ENCODE measurements at places on chromosomes 2 and 18.
A peak's percentile ranks its signal among the peaks of the same experiment; 100 is the strongest.

GRCh38 chr2:186429104-186429503, 57.0 kb upstream of the ZC3H15 start:
- no peak for DNase-seq

DNA sequence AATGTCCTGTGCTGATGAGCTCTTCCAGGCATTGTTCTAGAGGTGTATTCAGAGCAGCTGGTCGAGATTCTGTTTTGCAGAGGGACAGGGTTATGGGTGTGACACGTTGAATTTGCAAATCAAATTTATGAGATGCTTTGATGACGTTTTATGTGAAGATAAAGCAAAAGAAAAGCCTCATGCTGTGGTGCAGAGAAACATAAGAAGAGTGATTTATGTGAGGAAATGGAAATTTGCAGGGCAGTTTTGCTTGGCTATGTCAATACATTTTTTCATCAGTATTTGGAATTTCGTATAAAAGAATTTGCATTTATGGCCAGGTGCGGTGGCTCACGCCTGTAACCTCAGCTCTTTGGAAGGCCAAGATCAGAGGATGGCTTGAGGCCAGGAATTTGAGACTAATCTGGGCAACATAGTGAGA, 36.4 kb downstream of the TSN start:
- DNase-seq: no peak

GRCh38 chr2:137862651-137863050, 101.6 kb upstream of the HNMT start:
- no peak for DNase-seq

GRCh38 chr18:22367303-22367702, 50.4 kb downstream of the CTAGE1 start:
- DNase-seq: no peak

GRCh38 chr2:66186537-66186936, 248.4 kb upstream of the MEIS1 start:
- DNase-seq: no peak

DNA sequence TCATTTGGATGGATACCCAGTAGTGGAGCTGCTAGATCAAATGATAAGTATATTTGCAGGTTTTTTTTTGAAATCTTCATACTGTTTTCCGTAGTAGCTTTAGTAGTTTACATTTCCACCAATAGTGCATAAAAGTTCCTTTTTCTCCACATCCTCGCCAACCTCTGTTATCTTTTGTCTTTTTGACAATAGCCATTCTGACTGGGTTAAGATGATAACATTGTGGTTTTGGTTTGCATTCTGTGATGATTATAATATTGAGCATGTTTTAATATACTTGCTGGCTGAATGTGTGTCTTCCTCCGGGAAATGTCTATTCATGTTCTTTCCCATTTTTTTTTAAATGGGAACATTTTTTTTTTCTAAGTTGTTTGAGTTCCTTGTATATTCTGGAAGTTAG, 260.0 kb downstream of the GULP1 start:
- DNase-seq: no peak

DNA sequence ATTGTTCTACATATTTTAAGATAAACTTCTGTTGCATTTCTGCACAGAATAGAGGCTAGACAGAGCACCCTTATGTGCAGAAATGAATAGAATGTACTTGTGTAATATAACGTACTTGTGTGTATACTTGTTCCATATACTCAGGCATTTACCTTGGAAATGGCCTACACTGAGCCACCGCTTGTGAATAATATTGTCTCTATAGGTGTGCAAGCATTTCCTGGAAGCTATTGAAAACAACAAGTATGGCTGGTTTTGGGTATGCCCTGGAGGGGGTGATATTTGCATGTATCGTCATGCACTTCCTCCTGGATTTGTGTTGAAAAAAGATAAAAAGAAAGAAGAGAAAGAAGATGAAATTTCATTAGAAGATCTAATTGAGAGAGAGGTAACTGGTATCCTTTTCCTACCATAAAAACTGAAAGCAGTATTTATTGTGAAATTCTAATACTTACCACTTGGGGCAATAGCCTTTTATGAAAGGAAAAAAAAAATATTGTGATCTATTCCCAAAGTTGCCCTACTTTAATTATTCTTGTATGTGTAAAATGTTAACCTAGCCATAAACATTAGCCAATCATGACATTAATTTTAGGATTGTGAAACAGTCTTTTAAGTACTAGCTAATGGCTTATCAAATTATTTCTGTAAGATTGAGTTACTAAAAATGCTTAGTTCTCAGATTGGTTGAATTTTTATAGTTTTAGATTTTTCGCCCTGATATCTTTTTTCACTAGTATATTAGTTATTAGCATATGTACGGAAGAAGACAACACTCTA, 18.0 kb downstream of the ZC3H15 start:
- no peak for DNase-seq

DNA sequence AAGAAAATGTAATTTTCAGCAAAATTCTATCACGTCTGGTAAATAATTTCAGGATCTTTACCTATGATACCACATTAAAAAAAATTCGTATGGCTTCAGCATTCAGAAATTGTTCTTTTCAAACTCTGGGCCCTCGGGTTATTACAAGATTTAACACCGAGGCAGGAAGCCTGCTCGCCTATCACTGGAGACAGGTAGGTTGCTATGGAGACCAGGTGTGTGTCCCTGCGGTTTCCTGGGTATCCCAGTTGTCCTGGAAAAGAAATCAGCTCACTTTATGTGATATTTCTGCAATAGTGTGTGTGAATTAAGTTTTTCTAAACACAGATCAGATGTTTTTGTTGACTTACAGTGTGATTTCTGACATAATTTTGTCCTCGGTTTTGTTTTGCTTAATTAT, 14.2 kb downstream of the HPCAL1 start:
- DNase-seq: no peak

GRCh38 chr18:75139226-75139911, 69.6 kb downstream of the PTGR3 start:
- no peak for DNase-seq

DNA sequence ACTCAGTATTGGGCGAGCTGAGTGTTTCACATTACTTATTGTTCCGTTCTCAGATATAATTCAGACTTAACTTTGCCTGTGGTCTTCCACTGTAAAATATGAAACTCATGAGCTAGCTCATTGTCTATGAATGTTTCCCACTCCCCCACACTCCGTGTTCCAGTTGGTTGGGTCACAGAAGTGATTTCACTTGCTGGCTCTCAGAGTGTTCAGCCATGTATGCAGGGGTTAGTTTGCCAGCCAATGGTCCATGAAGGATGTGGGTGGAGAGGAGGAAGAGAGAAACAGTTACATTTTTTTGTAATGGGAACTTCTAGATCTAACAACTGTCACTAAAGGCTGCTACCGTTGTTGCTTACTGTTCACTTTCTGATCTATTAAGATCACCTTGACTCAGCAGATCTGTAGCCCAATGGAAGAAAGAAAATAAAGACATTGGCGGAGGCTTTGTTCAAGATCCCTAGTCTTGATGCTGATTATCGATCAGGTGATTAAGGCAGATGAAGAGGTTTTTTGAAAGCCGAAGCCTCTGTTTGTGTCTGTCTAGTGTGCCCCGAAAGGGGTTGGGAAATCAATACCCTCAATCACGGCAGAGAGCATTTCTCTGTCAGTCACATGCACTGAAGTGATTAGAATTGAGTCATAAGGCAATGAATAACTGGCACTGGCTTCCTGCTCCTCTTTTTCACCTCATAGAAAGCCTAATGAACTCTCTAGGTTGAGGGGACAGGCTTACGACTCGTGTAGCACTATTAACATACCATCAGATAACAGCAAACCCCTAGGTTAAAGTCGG, 279.7 kb upstream of the FIGN start:
- DNase-seq: no peak

- DNase-seq: no peak
These were observed 52.2 kb upstream of the ACKR3 start for GRCh38 chr2:236517251-236518031.

GRCh38 chr2:824954-825353, 125.7 kb upstream of the SNTG2 start:
- DNase-seq: no peak

DNA sequence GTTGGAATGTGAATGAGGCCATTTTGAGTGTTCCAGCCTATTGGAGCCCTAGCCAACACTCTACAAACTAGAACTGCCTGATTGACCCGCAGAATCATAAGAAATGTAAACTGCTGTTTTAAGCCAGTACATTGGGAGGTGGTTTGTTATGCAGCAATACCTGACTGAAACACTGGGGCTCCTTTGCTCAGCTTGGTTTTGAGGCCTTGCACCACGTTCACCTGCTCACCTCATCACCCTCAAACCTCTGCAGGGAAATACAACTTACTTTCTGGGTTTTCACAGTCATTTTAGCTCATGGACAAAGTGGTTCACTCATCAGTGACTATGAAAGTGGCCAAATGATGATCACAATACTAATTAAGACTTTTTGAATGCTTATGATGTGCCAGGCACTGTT, 10.9 kb upstream of the DARS1 start:
- DNase-seq: no peak

GRCh38 chr2:239265681-239266433, 135.0 kb downstream of the HDAC4 start:
- DNase-seq: no peak

DNA sequence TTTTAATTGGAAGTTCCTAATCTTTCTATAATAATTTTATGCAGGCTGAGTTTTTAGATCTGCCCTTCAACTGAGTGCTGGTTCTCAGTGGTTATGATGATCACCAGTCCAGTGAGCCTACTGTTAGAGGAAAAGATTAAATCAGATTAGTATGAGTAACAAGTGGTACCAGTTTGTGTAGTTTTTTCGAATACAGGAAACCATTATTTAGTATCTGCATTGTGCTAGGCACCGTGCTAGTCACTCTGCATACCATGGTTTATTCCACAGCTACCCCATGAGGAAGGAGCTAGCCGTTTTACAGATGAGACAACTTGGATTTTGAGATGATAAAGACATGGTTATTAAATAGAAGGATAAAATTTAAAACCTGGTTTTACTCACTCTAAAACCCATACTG, 6.1 kb downstream of the PSMD1 start:
- no peak for DNase-seq

- peak; percentile 5 for DNase-seq
These were observed 979.5 kb upstream of the CELF4 start for GRCh38 chr18:38545071-38545470.

DNA sequence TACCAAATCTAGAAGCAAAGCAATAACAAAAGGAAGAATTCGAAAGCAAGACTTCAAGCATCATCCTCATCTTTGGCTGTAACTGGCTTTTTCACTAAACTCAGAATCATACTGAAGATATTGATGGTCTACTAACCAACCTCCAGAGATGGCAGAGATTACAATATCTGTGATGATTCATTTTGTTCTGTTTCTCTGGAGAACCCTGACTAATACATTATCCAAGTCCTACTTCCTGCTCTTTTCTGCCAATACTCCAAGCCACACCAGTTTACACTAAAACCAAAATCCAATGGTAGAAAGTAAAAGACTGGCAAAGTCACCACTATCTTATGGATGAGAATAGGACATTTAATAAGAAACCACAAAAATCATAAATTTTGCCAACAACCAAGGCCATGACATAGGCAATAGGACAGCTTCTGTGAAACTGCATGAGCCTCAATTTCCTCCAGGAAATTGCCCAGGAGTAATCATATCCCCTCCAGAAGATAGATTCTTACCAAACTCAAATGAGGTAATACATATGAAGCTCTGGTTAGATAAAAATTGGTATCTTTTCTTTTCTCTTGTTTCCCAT, 159.8 kb downstream of the METTL4 start:
- DNase-seq: no peak

DNA sequence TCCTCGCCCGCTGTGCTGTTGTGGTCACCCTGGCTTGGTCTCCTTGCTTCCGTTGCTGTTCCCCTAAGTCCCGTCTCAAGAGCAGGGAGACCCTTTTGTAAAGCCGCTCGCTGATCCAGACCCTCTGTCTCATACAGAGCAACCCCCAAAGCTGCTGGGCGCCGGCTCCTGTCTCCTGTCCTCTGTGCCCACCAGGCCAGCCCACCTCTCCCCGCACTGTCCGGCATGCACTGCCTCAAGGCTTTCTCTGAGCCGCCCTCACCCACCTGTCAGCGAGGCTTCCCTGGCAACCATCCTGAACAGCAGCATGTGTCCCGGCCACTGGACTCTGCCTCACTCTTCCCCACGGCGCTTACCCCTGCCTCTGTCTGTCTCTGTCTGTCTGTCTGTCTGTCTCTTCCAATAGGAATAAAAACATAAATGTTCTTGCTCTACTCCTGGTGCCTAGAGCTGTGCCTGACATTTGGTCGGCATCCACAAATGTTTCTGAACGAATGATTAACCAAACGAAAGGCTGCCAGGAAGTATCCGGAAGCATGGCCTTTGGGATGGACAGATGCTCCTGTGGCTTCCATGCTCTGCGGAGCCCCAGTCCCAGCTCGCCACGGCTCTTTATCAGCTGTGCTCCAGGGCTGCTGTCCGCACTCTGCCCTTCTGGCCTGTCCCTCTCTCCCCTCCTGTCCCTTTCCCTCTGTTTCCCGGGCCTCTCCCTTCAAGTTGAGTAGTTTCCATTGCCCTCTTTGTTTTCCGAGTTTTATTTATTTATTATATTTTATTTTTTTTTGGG, 7.8 kb downstream of the COLEC11 start:
- no peak for DNase-seq

GRCh38 chr2:215522237-215522636, 86.4 kb upstream of the FN1 start:
- DNase-seq: no peak

- no peak for DNase-seq
These were observed 84.1 kb upstream of the EPB41L3 start for GRCh38 chr18:5627776-5628511.

- no peak for DNase-seq
These were observed 7.3 kb downstream of the CEBPZ start for GRCh38 chr2:37224063-37224462.

DNA sequence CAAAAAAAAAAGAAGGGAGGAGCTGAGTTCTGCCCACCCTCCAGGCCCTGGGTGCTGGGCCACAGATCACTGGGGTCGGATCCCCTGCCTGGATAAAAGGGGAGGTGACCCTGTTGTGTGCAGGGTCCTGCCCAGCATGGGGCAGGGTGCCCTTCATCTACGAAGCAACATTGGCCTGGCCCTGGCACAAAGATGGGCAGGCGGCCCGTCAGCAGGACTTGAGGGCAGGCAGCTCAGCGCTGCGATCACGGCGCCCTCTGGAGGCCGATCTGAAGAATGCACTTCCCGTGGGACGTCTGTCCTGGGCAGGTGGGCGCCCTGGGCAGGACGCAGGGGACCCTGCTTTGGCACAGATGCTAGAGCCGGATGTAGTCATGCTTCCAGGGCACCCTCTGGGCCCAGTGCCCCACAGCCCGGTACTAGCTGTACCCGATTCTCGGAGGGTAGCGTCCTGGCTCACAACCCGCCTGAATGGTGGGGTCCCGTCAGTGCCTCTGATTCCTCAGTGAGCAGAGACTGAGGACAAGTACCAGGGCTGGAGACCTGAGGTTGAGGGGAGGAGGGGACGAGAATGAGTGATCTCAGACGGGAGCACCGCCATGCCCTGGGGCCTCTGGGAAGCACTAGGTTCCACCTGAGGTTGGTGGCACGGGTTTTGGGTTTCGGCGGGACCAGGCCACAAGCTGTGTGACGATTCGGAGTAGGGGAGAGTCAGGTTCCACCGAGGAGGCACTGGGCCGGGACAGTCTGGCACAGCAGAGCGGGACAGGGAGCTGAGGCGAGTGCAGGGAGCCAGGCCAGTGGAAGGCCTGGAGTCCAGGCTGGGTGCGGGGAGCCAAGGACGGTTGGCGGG, 18.0 kb downstream of the ARID5A start:
- DNase-seq: peak; percentile 74

- no peak for DNase-seq
These were observed 7.4 kb downstream of the LCT start for GRCh38 chr2:135829378-135830135.

Measured in activated naive CD8-positive, alpha-beta T cell treated with anti-CD3 and anti-CD28 coated beads, Interleukin-2, amount 50 U/mL, for 24 hours (primary cell).